NCI-H748 treated with DMSO at 0.1 percent for 48 hours (cell line): ENCODE measurements at places on chromosomes 1 and 21.

GRCh38 chr1:70061231-70061630, 144.1 kb downstream of the LRRC40 start:
- DNase-seq = no peak

DNA sequence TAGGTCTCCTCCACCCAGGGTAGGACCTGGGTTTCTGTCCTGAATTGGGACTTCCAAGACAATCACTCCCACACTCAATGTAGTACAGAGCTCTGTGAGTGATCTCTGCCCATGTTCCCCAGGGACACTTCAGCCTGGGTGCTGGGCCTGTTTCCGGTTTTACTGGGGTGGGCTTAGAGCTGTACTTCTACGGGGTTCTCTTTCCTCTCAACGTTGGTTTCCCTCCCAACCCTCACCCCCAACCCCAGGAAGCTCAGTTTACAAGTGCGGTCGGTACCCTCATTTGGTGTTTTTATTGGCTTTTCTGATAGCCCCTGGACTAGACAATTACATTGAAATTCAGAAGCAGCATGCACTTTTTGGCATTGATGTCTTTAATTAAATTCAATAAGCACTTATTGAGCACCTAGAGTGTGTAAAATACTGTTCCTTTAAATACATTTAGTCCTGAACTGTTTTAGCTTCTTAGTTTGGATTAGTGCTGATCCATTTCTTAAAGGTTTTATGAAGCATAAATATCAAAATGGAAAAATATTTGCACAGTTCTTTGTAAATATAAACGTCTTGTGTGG, 542 bp upstream of the XPR1 start:
- no peak for DNase-seq

GRCh38 chr1:24586970-24587820, 31.3 kb downstream of the NCMAP start:
- DNase-seq = peak; percentile 11

GRCh38 chr1:246324711-246325110, 182.4 kb downstream of the SMYD3 start:
- no peak for DNase-seq

- DNase-seq = peak; percentile 98
Measured at GRCh38 chr21:18603261-18603660, 199.7 kb upstream of the TMPRSS15 start.

GRCh38 chr1:50978144-50978851, 8.3 kb downstream of the CDKN2C start:
- DNase-seq = peak; percentile 84

GRCh38 chr1:11768821-11769220, 6.8 kb downstream of the C1orf167 start:
- DNase-seq = no peak

- no peak for DNase-seq
Measured at GRCh38 chr1:187641015-187641414, 812.3 kb downstream of the PLA2G4A start.

DNA sequence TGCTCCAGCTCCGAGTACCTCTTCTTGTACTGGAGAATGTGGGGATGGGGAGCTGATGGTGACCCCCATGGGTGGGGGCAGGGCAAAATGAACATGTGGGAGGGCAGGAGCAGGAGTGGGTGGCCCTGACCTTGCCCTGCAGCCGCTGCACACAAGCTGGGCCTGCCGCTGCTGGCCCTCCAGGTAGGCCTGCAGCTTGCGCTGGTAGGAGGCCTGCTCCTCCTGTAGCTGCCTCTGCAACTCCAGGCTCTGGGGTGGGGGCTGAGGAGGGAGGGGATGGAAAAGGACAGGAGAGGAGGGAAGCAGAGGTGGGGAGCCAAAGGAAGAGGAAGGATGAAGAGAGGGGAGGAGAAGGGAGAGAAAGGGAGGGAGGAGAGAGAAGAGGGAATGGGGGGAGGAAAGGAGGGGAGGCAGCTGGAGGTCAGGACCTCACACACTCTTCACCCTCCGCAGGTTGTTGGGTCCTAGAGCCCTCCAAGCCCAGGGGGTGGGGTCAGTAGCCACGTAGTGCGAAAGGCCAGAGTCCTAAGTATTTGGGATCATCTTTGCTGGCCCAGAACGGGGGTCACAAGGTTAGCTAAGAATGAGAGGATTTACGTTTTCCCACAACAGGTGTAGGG, 22.9 kb downstream of the RNU1-1 start:
- no peak for DNase-seq
